Activated naive CD8-positive, alpha-beta T cell treated with anti-CD3 and anti-CD28 coated beads for 36 hours (primary cell): ENCODE measurements at places on chromosomes 7 and 10.

GRCh38 chr10:100370714-100371481, 23.9 kb downstream of the SCD start:
- peak; percentile 76 for DNase-seq

- DNase-seq = no peak
Observed at GRCh38 chr7:108575156-108575555, 5.5 kb downstream of the DNAJB9 start.

DNA sequence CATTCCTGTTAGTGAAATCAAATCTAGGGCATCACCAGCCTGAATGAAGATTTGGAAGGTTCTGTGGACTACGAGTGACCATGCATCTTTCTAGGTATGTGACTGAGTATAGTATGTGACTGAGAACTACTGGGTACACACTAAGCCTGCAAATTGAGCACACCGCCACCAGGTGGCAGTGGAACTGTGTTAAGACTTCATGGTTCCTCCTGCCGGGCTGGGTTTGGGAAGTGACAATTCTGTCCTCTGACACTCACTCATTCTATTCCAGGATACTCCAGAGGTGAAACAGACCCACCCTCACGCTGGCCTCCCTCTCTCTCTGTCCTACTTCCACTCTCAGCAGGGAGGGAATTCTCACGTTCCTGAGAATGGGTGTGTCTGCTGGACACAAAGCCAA, 84.0 kb upstream of the TMEM248 start:
- DNase-seq = peak; percentile 52

DNA sequence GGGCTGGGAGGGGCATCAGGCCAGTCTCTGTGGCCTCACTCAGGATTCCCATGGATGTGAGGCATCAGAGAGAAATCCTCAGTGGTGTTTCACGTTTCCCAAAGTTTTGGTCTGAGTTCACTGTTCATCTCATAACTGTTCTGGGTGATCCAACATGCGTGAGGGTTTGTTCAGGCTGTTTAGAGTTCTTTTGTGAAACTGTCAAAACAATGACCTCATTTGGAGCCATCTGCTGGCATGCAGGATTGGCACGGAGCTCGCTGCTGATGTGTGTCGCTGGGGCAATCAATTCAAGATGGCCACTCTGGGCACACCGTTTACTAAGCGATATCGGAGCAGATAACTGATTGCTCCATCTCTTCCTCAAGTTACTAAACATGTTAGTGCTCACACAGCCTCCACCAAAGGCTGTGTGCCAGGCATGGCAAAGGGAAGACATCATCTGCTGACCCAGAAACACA, 365.6 kb downstream of the WDR11 start:
- no peak for DNase-seq

DNA sequence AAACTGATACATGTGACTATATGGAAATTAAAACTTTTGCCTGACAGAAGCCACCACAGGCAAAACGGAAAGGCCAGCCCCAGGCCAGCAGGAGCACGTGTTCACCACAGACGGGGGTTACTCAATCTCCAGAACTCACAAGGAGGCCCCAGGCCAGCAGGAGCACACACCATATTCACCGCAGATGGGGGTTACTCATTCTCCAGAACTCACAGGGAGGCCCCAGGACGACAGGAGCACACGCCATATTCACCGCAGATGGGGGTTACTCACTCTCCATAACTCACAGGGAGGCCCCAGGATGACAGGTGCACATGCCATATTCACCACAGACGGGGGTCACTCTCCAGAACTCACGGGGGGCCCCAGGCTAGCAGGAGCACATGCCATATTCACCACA, 61.5 kb downstream of the NKX6-2 start:
- DNase-seq = no peak

GRCh38 chr10:48455392-48456151, 149.1 kb downstream of the MAPK8 start:
- no peak for DNase-seq

DNA sequence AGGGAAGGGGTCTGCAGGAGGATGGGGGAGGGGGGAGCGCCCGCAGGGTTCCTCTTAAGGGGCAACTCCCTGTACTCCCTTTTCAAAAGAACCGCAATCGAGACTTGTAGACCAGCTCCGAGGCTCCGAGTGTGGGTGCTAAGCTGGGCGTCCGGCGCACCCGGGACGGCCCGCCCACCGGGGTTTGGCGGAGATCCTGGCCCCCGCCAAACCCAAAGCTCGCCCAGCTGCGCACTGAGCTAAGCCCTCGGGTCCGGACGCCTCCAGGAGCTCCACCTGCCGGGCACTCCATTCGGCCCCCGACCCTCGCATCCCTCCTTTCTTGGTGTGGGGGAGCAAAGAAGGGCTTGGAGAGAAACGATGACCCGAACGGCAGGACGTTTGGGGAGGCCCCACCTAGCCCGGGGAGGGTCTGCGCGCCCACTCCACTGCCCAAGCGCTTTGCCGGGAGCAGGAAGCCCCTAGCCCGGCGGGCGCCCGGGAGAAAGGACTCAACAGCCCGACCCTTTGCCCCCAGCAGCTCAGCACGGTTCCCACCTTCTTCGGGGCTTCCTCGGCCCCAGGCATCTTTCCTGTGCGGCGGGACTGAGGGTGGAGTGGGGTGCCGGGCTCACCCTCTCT, 651 bp downstream of the AFAP1L2 start:
- DNase-seq = peak; percentile 20

DNA sequence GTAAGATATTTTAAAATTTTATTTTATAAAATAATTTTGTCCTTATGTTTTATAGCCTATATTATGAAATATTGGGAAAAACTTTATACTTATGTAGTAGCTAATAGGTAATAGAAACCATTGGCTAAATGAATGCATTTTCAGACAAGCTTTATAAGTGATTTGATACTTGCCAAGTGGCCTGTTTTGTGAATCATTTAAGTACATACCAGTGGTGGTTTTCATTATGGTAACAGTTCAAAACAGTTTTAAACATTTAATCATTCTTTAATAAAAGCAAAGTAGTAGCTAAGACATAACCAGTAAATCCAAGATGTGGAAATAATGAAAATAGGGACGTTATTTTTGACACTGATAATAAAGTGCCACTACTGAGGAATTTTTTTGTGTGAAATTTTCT, 182.2 kb downstream of the PHF14 start:
- no peak for DNase-seq

- no peak for DNase-seq
Observed at GRCh38 chr7:1950066-1950451, 280.0 kb downstream of the ELFN1 start.

DNA sequence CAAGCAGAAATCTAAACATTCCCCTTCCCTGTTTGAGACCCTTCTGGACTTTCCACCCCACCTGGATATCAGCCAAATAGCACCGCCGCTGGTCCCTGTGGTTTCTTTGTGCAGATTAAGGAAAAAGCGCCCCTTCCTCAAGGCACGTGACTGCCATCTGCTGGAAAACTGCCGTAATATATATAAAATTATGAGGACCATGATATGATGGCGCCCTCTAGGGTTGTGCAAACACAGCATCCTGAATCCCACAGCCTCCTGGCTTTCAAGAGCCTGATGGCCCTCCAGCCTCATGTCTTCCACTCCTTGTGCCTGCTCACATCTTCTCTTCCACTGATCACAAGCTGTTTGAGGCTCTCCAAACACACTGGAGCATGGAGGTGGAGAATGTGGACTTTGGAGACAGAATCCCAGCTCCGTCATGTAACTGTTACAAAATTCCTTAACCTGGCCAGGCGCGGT, 121.3 kb downstream of the MYL10 start:
- peak; percentile 23 for DNase-seq

DNA sequence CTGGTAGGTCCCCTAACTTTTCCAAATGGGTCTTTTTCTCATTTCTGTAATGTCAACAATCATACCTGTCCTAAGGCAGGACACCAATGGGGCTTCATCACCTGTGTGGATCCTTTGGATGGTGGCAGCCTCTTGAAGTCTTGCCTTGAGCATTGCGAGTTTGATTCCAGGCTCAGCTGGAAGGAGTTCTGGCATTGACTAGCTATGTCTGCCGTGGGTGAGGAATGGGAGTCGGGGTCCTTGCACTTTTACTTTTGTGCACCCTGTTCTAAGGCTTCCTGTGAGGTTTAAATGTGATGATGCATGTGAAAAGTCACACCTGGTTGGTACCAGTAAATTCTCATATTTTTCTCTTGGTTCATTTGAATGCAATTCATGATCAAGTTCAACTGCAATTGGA, 55.9 kb upstream of the CTBP2 start:
- DNase-seq = no peak

DNA sequence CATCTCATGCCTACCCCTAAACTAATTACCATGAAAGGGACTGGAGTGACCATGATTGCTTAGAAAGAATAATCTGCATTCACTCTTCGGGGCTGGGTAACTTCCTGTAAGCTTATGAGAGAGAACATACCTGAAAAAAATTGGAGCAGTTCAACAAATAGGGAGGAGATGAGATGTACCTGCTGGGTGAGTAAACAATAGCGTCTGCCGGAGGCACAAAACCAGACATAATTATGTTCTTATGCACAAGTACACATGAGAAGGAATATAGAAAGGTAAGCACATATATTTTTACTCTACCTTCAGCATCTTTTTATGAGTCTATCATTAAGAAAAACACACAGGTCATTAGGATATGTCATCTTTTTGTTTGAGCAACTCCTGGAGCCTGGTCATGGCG, 224.6 kb upstream of the FERD3L start:
- DNase-seq = no peak
